Activated CD4-positive, alpha-beta T cell treated with anti-CD3 and anti-CD28 coated beads, Interleukin-2, amount 10 ng/mL, durations not matched to agents 24 days and 14 days (primary cell): ENCODE measurements at places on chromosomes 3 and 15. TPM values are rescaled to one million over a fixed set of nuclear protein-coding genes. Genes with fewer than 3 reads are reported as not detected.

- H3K27me3 ChIP-seq: peaks cover 2% of the 10 kb centered on the region
- peaks cover 2% of the 10 kb centered on the region for H3K4me1 ChIP-seq
- no peak overlapping the region for H3K27ac ChIP-seq
- H3K4me3 ChIP-seq: no peak overlapping the region
These were observed 14.5 kb downstream of the C3orf20 start for GRCh38 chr3:14689247-14689980.

- H3K36me3 ChIP-seq: no peaks in the 10 kb centered on the region
- H3K4me1 ChIP-seq: peaks cover 52% of the 10 kb centered on the region
- no peak for DNase-seq
- no peak overlapping the region for H3K4me3 ChIP-seq
- no peak overlapping the region for H3K27ac ChIP-seq
These were observed 118.0 kb upstream of the MEF2A start for GRCh38 chr15:99447497-99448371.

GRCh38 chr3:171266034-171266739 is 194.0 kb downstream of the TNIK start:
- H3K4me3 ChIP-seq: peak overlapping the region; percentile 65
- peaks cover 72% of the 10 kb centered on the region for H3K4me1 ChIP-seq
- peak; percentile 58 for DNase-seq
- no peaks in the 10 kb centered on the region for H3K27me3 ChIP-seq
- peak overlapping the region; percentile 83 for H3K27ac ChIP-seq

GRCh38 chr15:66164788-66165187 is 88.8 kb downstream of the MEGF11 start:
- no peak for DNase-seq
- no peaks in the 10 kb centered on the region for H3K36me3 ChIP-seq
- no peaks in the 10 kb centered on the region for H3K4me1 ChIP-seq
- no peak overlapping the region for H3K4me3 ChIP-seq
- H3K27ac ChIP-seq: no peak overlapping the region
- H3K27me3 ChIP-seq: no peaks in the 10 kb centered on the region

GRCh38 chr3:17257269-17257668 is 372.5 kb downstream of the PLCL2 start:
- peaks cover 4% of the 10 kb centered on the region for H3K4me1 ChIP-seq
- H3K4me3 ChIP-seq: no peak overlapping the region
- H3K27me3 ChIP-seq: peaks cover 4% of the 10 kb centered on the region
- no peaks in the 10 kb centered on the region for H3K36me3 ChIP-seq
- DNase-seq: no peak

DNA sequence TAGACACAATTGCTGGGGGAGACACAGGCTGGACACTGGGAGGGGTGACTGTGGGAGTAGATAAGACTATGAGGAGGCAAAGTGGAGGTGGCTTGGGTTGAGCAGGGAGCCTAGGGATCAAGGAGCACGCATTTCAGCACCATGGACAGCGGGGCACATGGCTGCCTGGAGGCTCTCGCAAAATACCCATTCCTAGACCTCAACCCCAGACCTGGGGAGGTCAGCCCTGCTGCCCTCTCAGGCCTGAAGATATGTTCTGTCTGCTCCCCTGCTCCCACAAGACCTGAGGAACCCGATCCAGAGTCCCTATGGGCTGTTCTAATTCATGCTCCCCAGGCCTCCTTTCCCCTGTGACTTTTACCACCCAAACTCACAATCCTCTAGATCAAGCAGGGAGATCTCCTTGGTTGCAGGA is 16.0 kb upstream of the CPEB1 start:
- H3K4me1 ChIP-seq: no peaks in the 10 kb centered on the region
- H3K27me3 ChIP-seq: no peaks in the 10 kb centered on the region
- H3K36me3 ChIP-seq: no peaks in the 10 kb centered on the region
- DNase-seq: peak; percentile 88
- no peak overlapping the region for H3K27ac ChIP-seq

XXYLT1 gene
- total RNA-seq: 14.5 and 17.4 TPM in 2 replicates

FMN1 gene
- 0.02 TPM in 1 of 2 replicates, not detected in the other for total RNA-seq

IQCF5 gene
- not detected in 2 replicates for total RNA-seq

ZNF385D gene
- not detected in 2 replicates for total RNA-seq

MYNN gene
- total RNA-seq: 15.9 and 17.2 TPM in 2 replicates

CNTN6 gene
- not detected in 2 replicates for total RNA-seq

MYO1E gene
- 34.5 and 45.1 TPM in 2 replicates for total RNA-seq

BCL2A1 gene
- 110 and 111 TPM in 2 replicates for total RNA-seq
